ENCODE measurements at places on chromosomes 7 and 10. TPM values are rescaled to one million over a fixed set of nuclear protein-coding genes. Genes with fewer than 3 reads are reported as not detected.

GCK gene
- 5.6 TPM for total RNA-seq

MYOF gene
- 24.3 TPM for total RNA-seq

CEP55 gene
- total RNA-seq = 1.7 TPM

TAS2R5 gene
- 0.53 TPM for total RNA-seq

Measured in left cardiac atrium (tissue), 4 donors.